ENCODE measurements at places on chromosomes 13 and 19. TPM values are rescaled to one million over a fixed set of nuclear protein-coding genes. Genes with fewer than 3 reads are reported as not detected.

The CPT1C gene
- 4.8 TPM for total RNA-seq

The GPR108 gene
- total RNA-seq = 48.4 TPM

The IZUMO2 gene
- total RNA-seq = not detected

The MYO1F gene
- 6.4 TPM for total RNA-seq

The FXYD1 gene
- total RNA-seq = 29.9 TPM

The KLF1 gene
- not detected for total RNA-seq

The KLHL1 gene
- total RNA-seq = not detected

The LRRC8E gene
- 7.6 TPM for total RNA-seq

The ERFL gene
- not detected for total RNA-seq

The ZNF723 gene
- total RNA-seq = not detected

The B3GNT8 gene
- total RNA-seq = 32.0 TPM

The KLK6 gene
- total RNA-seq = 58.1 TPM

The DLEU7 gene
- total RNA-seq = not detected

The SIGLEC8 gene
- 0.31 TPM for total RNA-seq

The FSD1 gene
- total RNA-seq = not detected

The C19orf18 gene
- total RNA-seq = not detected

The PSG7 gene
- not detected for total RNA-seq

The KIR3DL2 gene
- not detected for total RNA-seq

The ZNF83 gene
- total RNA-seq = 12.9 TPM

The PRR20A gene
- not detected for total RNA-seq

The GPC6 gene
- 8.6 TPM for total RNA-seq

The OR7A10 gene
- not detected for total RNA-seq

The IZUMO4 gene
- total RNA-seq = 3.2 TPM

The ANKLE1 gene
- 0.57 TPM for total RNA-seq

The CEACAM19 gene
- total RNA-seq = 3.9 TPM

The ZNF578 gene
- total RNA-seq = not detected

The MCEMP1 gene
- total RNA-seq = 0.97 TPM

The KATNAL1 gene
- 3.4 TPM for total RNA-seq

The KLK10 gene
- total RNA-seq = 130 TPM

The ZDHHC20 gene
- total RNA-seq = 73.2 TPM

The DCAF15 gene
- total RNA-seq = 14.7 TPM

The FUT3 gene
- total RNA-seq = 51.7 TPM

The BRME1 gene
- total RNA-seq = 1.8 TPM

The TRPM4 gene
- 7.6 TPM for total RNA-seq

The CLEC4G gene
- 1.1 TPM for total RNA-seq

The MRPL57 gene
- 33.8 TPM for total RNA-seq

The SMIM24 gene
- total RNA-seq = not detected

The PTPRS gene
- 73.3 TPM for total RNA-seq

The COMP gene
- total RNA-seq = 5.3 TPM

The TMPRSS9 gene
- total RNA-seq = 0.19 TPM

The SLC6A16 gene
- 1.5 TPM for total RNA-seq

The ZNF296 gene
- 4.0 TPM for total RNA-seq

The STOML3 gene
- not detected for total RNA-seq

The FGF21 gene
- total RNA-seq = not detected

The GJB2 gene
- total RNA-seq = 1,256 TPM

The CATSPERD gene
- not detected for total RNA-seq

The TRAPPC6A gene
- 27.8 TPM for total RNA-seq

The GSX1 gene
- not detected for total RNA-seq
